RPMI7951 (cell line): ENCODE measurements at places on chromosomes 2 and 18. TPM values are rescaled to one million over a fixed set of nuclear protein-coding genes. Genes with fewer than 3 reads are reported as not detected.

DNA sequence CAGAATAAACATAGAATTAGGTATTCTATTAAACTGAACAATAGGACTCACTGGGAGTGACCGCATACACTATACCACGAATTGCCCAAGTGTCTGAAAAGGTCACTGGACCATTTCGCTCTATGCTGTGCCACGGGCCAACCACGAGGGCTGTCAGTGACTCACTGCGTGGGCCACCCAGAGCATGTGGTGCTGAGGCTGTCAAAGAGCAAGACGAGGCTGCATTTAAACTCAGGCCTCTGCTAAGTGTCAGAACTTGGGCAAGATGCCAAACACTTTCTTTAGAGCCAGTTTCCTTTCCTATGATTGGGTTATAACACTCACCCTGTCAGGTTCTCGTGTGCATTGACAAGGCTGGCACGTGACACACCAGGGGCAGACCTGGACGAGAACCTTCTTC lies 97.5 kb downstream of the SH3YL1 start:
- DNase-seq: peak; percentile 17

GRCh38 chr18:74870950-74871349 lies 273.3 kb downstream of the ZNF407 start:
- no peak for DNase-seq

DNA sequence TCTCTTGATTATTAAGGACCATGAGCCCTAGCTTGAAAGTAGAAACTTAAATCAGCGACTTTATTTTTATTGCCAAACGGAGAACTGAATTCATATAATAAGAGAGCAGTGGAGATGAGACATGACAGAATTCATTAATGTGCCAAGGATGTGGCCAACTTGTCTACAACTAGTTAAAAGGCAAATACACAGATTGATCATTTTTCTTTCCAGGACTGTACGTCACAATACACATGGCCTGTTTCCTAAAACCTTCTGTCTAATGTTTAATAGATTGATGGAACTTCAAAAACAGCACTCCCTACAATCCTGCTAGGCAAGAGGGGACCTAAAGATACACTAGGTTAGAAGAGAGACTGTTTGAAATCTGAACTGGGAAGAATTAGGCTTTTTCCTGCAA lies 647.8 kb downstream of the SATB2 start:
- no peak for DNase-seq

GRCh38 chr2:156845806-156846558 lies 409.8 kb downstream of the GPD2 start:
- peak; percentile 28 for DNase-seq

DNA sequence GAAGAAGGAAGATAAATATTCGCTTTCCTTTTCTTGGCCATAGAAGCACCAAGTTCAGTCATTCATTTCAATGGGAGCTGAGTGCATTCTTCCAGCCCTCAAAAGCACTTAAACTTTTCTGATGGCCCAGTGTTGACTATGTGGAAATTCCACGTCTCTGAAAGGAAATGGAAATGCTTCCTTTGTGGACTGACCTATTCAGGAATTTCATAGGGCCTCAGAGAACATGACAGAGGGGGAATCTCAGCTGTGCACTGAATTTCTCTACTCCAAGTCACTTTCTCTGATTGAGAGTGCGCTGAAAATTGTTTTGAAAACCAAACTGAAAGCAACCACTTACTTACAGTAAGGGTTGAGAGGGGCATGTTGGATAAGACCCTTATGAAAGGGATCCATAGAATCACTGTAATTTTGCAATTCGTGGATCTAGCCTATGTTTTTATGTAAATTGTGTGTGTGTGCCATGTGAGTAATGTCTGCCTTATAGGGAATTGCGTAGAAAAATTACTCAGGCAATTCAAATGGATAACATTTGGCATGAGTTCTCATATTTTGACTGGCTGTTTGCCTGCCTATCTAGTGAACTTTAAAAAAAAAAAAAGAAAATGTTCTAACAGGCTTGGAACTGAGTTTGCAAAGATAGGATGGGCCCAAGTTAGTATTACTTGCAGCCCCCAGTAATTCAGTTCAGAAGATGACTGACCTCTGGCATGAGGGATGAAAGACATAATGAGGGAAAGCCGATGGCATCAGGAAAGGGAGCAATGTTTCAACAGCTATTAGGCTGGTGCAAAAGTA lies 437.0 kb downstream of the PTPRM start:
- no peak for DNase-seq

DNA sequence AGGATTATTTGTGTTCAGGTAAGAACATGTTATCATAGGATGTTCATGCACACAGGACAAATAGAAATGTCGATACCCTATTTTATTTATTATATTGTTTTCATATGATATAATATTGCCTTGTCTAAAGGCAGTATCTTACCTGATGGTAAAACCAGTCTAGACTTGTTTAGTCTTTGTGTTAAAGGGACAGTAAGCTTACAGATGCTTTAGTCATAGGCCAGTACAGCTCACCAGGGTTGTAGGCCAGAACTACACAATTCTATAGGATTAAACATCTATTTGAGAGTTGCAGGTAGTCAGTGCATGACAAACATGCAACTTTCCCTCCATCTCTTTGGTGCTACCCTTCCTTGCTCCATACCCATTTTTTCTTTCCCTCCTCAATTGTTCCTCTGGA lies 158.5 kb downstream of the GALNT3 start:
- no peak for DNase-seq

DNA sequence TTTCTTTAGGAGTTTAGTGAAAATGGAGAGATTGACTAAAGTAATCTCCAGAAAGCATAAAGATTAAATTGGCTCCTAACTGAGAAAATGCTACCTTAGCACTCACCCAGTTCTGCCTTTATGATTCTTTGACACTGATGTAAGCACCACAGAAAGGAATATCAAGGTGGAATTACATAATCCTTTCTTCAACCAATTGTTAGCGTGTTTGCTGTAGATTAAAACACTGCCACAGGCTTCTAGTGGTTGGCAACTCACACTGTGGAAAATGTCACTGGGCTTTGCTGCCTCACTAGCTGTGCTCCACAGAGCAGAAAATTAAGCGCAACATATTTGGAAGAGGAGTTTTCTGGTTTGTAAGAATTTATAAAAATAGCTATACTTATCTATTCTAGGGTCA lies 104.1 kb downstream of the DLGAP1 start:
- no peak for DNase-seq

DNA sequence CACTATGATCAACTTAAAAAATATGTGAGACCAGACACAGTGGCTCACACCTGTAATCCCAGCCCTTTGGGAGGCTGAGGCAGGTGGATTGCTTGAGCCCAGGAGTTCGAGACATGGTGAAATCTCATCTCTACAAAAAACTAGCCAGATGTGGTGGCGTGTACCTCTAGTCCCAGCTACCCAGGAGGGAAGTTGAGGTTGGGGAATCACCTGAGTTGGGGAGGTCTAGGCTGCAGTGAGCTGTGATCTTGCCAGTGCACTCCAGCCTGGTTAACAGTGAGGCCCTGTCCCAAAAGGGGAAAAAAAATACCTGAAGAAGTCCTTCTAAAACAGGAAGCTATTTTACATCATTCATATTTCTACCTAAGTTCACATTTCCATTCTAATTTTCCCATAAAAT lies 144.0 kb downstream of the EML6 start:
- no peak for DNase-seq

DNA sequence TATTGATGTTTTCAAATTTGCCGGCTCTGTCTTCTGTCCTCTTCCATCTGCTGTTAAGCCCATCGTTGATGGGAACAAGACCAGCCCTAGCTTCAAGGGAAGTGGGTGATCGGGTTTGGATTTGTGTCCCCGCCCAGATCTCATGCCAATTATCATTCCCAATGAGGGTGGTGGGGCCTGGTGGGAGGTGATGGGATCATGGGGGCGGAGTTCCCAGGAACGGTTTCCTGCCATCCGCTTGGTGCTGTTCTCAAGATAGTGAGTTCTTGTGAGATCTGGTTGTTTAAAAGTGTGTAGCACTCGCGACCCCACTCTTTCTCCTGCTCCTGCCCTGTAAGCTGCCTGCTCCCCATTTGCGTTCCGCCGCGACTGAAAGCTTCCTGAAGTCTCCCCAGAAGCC lies 9.5 kb downstream of the ASB18 start:
- no peak for DNase-seq

Gene IL1F10
- not detected in 2 replicates for total RNA-seq

Gene CCDC148
- total RNA-seq: 1.4 TPM in 2 replicates

Gene STPG4
- total RNA-seq: not detected in 2 replicates

Gene INPP4A
- 9.9 and 12.5 TPM in 2 replicates for total RNA-seq

Gene MC5R
- total RNA-seq: 0.49 TPM in 1 of 2 replicates, not detected in the other
